ENCODE measurements at places on chromosomes 1 and 21.

DNA sequence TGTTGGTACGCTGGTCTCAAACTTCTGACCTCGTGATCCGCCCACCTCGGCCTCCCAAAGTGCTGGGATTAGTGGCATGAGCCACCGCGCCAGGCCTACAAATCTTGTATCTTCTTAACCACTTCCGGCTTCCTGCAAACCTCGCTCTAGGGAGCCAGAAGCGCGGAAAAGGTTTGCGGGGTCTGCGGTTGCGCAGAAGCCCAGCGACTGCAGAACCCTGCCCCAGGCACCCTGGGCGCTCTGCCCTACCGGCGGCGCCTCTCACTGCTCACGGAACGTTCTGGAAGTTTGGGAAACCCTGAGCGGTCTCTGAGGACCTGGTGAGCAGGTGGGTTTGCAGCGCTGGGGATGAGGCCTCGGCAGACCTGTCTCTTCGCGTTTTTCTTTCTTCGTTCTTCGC lies at the start of gene C1orf146:
Gene C1orf146, plus strand, starts transcription at position 195 of the 400 bp plus-strand sequence. CDS start 13,506 bp downstream, outside the sequence.
- DNase-seq, result no peak

- DNase-seq, result no peak
Observed at GRCh38 chr1:84266748-84267147, 34.8 kb upstream of the SAMD13 start.

DNA sequence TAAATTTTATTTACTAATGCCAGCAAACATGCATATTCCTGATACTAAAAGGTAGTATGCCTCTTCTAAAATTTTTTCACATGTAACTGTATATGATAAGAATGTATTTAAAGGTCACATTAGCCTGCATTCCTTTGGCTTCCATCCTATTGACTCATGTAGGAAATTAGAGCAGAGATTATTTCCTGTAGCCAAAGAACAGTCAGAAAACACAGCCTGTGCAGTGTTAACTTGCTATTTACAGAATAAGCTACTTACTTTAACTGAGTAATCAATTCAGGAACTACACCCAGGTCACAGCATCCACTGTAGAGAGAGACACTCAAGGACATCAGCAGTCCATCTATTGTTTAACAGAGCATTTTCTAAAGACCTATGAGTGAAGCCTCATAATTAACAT lies 154.5 kb upstream of the ADGRL4 start:
- DNase-seq, result no peak

DNA sequence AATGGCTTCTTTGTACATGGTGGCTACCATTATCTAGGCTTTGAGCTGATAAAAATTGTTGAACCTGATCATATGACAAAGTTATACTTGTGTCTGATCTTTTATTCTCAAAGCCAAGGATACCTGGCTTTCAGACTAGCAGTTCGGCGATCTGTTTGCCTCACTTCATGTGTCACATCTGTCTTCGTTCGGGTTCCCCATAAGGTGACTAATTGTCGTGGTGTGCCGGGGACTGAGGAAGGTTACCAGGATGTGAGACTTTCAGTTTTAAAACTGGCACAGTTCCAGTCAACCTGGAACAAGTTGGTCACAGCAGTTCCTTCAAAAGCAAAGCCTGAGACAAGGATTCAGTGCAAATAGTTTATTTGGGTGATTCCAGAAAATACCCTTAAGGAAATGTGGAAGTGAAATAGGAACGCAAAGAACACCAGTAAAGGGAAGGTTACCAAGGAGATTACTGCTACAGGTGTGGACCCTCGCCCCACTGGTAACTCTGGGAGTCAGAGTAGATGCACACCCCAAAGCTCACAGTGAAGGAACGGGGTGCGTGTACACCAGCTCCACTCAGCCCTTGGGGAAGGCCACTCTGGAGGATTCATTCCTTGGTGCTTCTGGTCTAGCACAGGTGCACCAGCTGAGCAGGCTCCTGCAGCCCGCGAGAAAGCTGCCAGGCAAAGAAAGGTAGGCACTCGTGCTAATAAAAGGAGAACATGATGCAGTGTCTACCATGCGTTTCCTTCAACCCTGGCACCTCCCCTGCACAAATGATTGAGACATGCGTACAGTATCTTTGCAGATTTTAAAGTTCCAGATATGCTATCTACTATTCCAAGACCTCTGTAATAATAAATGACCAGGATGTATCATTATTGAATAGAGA lies 69.0 kb downstream of the VWA5B1 start:
- no peak for DNase-seq

DNA sequence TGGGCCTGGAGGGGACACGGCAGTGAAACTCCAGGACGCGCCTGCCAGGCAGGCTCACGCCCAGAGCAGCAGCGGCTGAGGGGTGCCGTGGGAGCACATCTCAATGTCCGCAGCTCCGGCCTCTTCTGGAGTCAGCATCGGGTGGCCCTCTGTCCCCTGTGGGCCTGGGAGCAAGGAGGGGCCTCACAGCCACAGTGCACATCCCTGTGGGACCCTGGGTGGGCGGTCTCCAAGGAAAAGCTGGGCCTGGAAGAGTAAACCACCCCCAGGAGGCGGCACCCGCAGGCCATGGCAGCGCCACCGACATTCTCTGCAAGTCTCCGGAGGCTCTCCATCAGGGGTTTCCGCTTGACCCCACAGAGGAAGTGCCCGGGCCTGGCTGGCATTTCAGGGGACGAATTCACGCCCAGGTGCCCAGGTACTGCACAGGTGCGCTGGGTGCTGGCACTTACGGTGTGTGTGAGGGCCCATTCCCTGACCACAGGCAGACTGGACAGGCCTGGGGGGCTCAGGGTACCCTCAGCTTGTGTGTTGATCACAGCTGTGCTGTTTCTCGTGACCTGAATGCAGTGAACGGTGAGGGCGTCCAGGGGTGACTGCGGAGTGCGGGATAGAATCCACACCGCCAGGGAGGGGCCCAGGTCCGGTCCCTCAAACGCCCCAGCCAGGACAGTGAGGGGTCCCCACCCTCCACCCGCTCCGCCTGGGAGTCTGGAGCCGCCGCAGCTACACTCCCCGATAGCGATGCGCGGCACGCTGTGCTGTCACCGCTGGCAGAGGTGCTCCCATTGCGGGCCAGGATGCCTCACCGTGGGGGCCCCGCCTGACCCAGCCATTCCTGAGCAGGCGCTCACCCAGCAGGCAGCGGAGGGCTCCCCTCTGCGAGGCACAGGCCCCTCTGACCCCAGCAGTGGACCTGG lies 16.6 kb upstream of the RNF223 start:
- DNase-seq, result peak; percentile 51

Data from sciatic nerve (tissue), 2 donors.